CD14-positive monocyte (primary cell): ENCODE measurements at places on chromosomes 5 and 9.

GRCh38 chr5:150309101-150309885, 6.6 kb upstream of the ARSI start:
- H3K4me1 ChIP-seq = no peaks in the 10 kb centered on the region
- no peaks in the 10 kb centered on the region for H3K36me3 ChIP-seq
- DNase-seq = no peak
- no peak overlapping the region for H3K27ac ChIP-seq
- peaks cover 2% of the 10 kb centered on the region for H3K27me3 ChIP-seq

DNA sequence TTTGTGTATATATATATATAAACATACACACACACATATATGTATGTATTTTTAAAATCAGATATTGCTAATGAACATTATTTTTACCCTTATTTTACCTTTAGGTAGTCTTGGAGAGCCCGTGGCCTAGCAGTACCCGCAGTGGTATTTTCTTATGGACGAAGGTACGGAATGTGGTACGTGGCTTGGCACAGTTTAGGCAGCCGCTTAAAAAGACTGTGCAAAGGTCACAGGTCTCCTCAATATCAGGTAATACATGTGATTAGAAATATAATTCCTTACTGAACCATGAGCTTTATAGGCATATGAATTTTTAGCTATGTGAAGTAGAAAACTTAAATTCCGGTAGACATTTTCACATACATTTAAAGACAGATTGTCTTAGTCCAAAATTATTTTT, 43.9 kb downstream of the RPS6 start:
- no peak overlapping the region for H3K27ac ChIP-seq
- H3K4me1 ChIP-seq = no peaks in the 10 kb centered on the region
- H3K4me3 ChIP-seq = no peak overlapping the region
- H3K27me3 ChIP-seq = no peaks in the 10 kb centered on the region

GRCh38 chr5:56620903-56621677, 194.3 kb upstream of the MAP3K1 start:
- H3K27me3 ChIP-seq = no peaks in the 10 kb centered on the region
- peaks cover 6% of the 10 kb centered on the region for H3K4me1 ChIP-seq
- H3K27ac ChIP-seq = no peak overlapping the region
- DNase-seq = no peak
- no peak overlapping the region for H3K4me3 ChIP-seq
- H3K36me3 ChIP-seq = no peaks in the 10 kb centered on the region

DNA sequence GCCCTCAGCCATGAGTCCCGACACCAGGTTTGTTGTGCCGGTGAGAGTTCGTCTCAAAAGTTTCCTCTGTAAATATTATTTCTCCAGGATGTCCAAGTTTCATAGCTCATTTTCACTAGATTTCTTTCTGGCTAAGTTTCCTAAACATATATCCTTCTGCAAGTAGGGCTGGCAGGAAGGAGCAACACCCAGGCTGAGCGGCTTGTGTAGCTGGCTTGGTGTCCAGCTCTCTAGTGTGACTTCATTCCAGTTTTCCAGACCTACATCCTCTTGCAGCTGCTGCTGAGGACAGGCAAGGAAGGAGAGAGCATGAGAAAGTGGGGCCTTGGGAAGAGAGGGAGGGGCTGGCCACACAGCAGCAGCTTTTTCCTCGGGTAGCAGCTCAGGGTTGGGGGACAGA, 80.3 kb downstream of the FGF1 start:
- no peak overlapping the region for H3K4me3 ChIP-seq
- no peak for DNase-seq
- no peaks in the 10 kb centered on the region for H3K36me3 ChIP-seq

GRCh38 chr5:111509119-111509518, 3.2 kb downstream of the STARD4 start:
- no peak overlapping the region for H3K27ac ChIP-seq
- peaks cover 22% of the 10 kb centered on the region for H3K4me1 ChIP-seq
- peaks cover 12% of the 10 kb centered on the region for H3K36me3 ChIP-seq
- no peak overlapping the region for H3K4me3 ChIP-seq

- H3K27me3 ChIP-seq = no peaks in the 10 kb centered on the region
- peaks cover 58% of the 10 kb centered on the region for H3K36me3 ChIP-seq
- no peak overlapping the region for H3K27ac ChIP-seq
- no peak overlapping the region for H3K4me3 ChIP-seq
Measured at GRCh38 chr5:143204474-143205246, 198.8 kb downstream of the NR3C1 start.

GRCh38 chr5:109230369-109230768, 179.4 kb downstream of the PJA2 start:
- no peak for DNase-seq
- H3K36me3 ChIP-seq = no peaks in the 10 kb centered on the region
- no peaks in the 10 kb centered on the region for H3K27me3 ChIP-seq
- H3K4me1 ChIP-seq = no peaks in the 10 kb centered on the region
- H3K4me3 ChIP-seq = no peak overlapping the region
- H3K27ac ChIP-seq = no peak overlapping the region

- no peak overlapping the region for H3K27ac ChIP-seq
- H3K27me3 ChIP-seq = no peaks in the 10 kb centered on the region
- no peak for DNase-seq
- H3K4me3 ChIP-seq = no peak overlapping the region
Measured at GRCh38 chr9:122200960-122201595, 27.7 kb downstream of the LHX6 start.

GRCh38 chr5:142324136-142324870, 518 bp downstream of the SPRY4 start:
- peaks cover 66% of the 10 kb centered on the region for H3K27me3 ChIP-seq
- H3K4me3 ChIP-seq = peak overlapping the region; percentile 52
- peaks cover 36% of the 10 kb centered on the region for H3K4me1 ChIP-seq
- H3K36me3 ChIP-seq = no peaks in the 10 kb centered on the region
- H3K27ac ChIP-seq = no peak overlapping the region

- H3K27me3 ChIP-seq = no peaks in the 10 kb centered on the region
- H3K27ac ChIP-seq = no peak overlapping the region
- H3K4me1 ChIP-seq = no peaks in the 10 kb centered on the region
- H3K36me3 ChIP-seq = no peaks in the 10 kb centered on the region
- no peak for DNase-seq
- no peak overlapping the region for H3K4me3 ChIP-seq
Measured at GRCh38 chr5:1226839-1227581, 1.8 kb downstream of the SLC6A18 start.

DNA sequence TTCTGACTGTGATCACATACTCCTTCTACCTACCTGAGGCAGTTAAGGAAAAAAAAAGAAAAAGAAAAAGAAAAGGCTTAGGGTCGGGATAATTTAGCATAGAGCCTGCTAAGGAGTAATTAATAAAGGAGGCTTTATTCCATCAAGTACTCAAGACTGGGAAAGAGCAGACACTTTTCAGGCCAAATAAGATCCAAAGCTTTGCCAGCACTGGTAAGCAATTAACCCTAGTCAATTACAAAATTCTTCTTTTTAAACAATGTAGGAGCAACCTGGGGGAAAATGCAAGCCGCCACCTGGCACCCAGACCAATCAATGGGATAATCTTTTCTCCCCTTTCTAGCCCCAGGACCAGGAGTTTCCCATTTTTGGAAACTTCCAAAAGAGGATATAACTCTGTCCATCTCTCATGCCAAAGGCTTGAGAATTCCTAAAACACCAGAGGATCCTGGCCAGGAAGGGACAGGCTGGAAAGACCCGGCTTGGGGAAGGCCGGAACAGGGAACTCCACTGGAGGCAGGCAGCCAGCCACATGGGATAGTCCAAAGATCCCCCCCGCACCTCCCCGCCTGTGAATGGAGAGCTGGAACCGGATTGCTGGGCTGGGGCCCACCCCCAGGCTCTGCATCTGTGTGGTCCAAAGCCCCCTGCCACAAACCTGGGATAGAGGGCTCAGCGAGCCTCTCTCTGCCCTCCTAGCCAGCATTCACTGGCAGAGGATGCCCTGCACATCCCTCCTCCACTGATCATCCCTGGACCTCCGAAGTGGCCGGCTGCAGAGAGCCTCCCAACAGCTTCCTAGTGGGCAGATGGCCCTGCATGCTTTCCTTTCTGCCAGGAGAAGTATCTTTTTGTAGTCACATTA, 117.8 kb downstream of the ZNF354C start:
- no peaks in the 10 kb centered on the region for H3K4me1 ChIP-seq
- no peak overlapping the region for H3K4me3 ChIP-seq
- H3K36me3 ChIP-seq = no peaks in the 10 kb centered on the region
- H3K27me3 ChIP-seq = peaks cover 5% of the 10 kb centered on the region
- no peak for DNase-seq
- H3K27ac ChIP-seq = no peak overlapping the region

DNA sequence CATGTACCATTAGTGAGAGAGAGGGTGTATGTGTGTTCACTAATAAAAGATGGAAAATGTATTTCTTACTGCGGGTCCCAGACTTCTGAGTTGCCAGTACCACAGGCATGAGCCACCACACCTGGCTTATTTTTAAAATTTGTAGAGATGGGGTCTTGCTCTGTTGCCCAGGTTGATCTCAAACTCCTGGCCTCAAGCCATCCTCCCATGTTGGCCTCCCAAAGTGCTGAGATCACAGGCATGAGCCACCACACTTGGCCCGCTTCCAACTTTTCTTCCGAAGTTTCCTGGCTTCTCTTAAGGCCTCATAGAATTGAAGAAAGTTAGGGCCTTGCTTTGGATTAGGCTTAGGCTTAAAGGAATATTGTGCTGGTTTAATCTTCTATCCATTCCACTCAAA, 40.4 kb upstream of the F2RL2 start:
- DNase-seq = no peak
- H3K27me3 ChIP-seq = no peaks in the 10 kb centered on the region
- no peak overlapping the region for H3K27ac ChIP-seq
- peaks cover 89% of the 10 kb centered on the region for H3K36me3 ChIP-seq
- H3K4me3 ChIP-seq = no peak overlapping the region

- H3K27me3 ChIP-seq = no peaks in the 10 kb centered on the region
- no peaks in the 10 kb centered on the region for H3K36me3 ChIP-seq
- no peak overlapping the region for H3K27ac ChIP-seq
- H3K4me3 ChIP-seq = no peak overlapping the region
Measured at GRCh38 chr5:103428411-103428871, 134.1 kb downstream of the NUDT12 start.

- no peak overlapping the region for H3K27ac ChIP-seq
- DNase-seq = no peak
- H3K4me1 ChIP-seq = no peaks in the 10 kb centered on the region
- no peaks in the 10 kb centered on the region for H3K27me3 ChIP-seq
Measured at GRCh38 chr5:76149636-76150035, 66.5 kb downstream of the SV2C start.

- no peaks in the 10 kb centered on the region for H3K4me1 ChIP-seq
- H3K36me3 ChIP-seq = peaks cover 79% of the 10 kb centered on the region
- no peak overlapping the region for H3K4me3 ChIP-seq
- no peak for DNase-seq
Measured at GRCh38 chr9:122314165-122314564, 49.5 kb downstream of the MRRF start.

DNA sequence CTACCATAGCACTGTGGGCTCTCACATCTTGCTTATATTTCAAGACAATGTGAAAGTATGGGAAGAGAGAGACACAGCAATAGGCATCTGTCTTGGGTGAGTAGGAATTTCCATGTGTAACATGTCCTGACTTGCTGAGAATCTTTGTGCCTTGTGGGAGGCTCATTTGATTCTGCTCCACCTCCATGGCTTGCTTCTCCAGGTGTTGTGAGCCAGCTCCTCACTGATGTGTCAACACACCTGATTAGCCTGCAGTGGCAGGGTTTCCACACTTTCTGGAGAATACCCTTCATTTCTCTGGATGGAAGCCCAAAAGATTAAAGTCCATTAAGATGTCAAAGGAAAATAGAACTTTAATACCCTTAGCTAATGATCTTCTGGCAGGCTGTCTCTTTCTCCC, 613.6 kb downstream of the ZNF608 start:
- no peak overlapping the region for H3K4me3 ChIP-seq
- H3K36me3 ChIP-seq = no peaks in the 10 kb centered on the region

DNA sequence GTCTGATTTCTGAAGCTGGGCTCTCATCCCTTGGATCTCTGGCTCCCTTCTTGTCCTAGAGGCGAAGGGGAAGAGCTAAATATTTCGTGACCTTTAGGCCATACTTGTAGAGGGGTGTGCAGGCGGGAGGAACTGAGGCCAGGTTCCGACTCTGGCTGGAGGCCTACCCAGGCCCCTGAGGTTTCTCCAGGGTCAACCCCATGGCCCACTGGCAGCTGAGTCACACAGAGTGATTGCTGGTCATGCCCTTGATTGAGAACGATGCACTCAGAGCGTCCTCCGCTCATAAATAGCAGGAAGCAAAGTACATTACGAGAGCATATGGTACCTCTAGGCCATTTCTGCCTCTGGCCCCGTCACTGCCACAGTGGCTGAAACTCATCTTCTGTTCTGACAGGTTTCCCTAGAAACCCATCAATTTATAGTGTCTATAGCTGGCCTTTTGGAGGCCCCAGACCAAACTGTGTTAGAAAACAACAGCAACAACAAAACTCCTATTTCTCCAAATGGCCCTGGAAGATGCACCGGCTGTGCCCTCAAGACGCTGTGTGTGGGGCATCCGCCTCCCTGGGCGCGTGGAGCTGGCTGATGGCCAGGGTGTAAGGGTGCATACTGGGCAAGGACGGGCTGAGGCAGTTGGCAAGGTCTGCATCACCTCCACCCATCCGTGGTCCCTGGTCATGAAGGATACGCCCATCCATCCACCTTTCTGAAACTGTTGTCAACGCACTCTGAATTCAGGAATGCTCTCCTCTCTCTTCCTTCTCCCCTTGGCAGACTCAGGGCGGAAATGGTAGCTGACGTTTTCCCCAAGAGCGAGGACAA, 32.9 kb upstream of the FCN1 start:
- no peak overlapping the region for H3K4me3 ChIP-seq
- no peaks in the 10 kb centered on the region for H3K4me1 ChIP-seq
- H3K36me3 ChIP-seq = no peaks in the 10 kb centered on the region
- DNase-seq = no peak
- no peak overlapping the region for H3K27ac ChIP-seq

- no peaks in the 10 kb centered on the region for H3K27me3 ChIP-seq
- H3K4me1 ChIP-seq = peaks cover 12% of the 10 kb centered on the region
- no peak for DNase-seq
- peak overlapping the region; percentile 73 for H3K4me3 ChIP-seq
- peaks cover 28% of the 10 kb centered on the region for H3K36me3 ChIP-seq
- H3K27ac ChIP-seq = peak overlapping the region; percentile 63
Measured at GRCh38 chr9:85940275-85940831, 593 bp upstream of the NAA35 start.

GRCh38 chr5:132641841-132642240, 16.1 kb upstream of the IL13 start:
- DNase-seq = no peak
- H3K36me3 ChIP-seq = peaks cover 56% of the 10 kb centered on the region
- H3K27ac ChIP-seq = no peak overlapping the region
- no peaks in the 10 kb centered on the region for H3K27me3 ChIP-seq
- no peaks in the 10 kb centered on the region for H3K4me1 ChIP-seq
